ENCODE measurements at places on chromosomes 12 and 14. TPM values are rescaled to one million over a fixed set of nuclear protein-coding genes. Genes with fewer than 3 reads are reported as not detected.
A peak's percentile ranks its signal among the peaks of the same experiment; 100 is the strongest.

GDF3 gene
- total RNA-seq, result not detected

RDH12 gene
- total RNA-seq, result 1.00 TPM

KRT2 gene
- total RNA-seq, result 0.18 TPM

DNA sequence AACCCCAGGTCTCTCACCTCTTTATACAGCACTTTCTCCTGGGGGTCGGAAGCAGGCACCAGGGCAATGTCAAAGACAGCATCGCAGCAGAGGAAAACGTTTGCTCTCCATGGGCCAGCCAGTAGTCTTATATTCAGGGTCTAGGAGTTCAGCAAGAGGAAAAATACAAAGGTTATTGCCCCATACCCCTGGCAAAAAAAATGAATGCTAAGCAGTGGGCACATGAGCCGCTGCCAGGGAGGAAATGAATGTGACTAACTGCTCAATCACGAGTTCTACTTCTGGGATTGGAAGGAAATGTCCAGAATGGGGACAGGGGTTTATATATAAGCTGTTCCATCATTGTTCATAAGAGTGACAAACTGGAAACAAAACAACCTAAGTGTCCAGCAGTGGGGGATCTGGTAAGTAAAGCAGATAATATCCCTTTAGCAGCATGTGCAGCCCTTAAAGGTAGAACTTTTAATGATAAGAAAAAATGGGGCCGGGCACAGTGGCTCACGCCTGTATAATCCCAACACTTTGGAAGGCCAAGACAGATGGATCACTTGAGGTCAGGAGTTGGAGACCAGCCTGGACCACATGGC is 53.8 kb downstream of the PHETA1 start:
- DNase-seq, result no peak

GRCh38 chr12:2248087-2248900 is 195.5 kb downstream of the CACNA1C start:
- no peak for DNase-seq

- no peak for DNase-seq
These were observed 37.0 kb upstream of the FBXO33 start for GRCh38 chr14:39469094-39469710.

- no peak for DNase-seq
These were observed 15.3 kb downstream of the NFKBIA start for GRCh38 chr14:35389315-35389667.

DNA sequence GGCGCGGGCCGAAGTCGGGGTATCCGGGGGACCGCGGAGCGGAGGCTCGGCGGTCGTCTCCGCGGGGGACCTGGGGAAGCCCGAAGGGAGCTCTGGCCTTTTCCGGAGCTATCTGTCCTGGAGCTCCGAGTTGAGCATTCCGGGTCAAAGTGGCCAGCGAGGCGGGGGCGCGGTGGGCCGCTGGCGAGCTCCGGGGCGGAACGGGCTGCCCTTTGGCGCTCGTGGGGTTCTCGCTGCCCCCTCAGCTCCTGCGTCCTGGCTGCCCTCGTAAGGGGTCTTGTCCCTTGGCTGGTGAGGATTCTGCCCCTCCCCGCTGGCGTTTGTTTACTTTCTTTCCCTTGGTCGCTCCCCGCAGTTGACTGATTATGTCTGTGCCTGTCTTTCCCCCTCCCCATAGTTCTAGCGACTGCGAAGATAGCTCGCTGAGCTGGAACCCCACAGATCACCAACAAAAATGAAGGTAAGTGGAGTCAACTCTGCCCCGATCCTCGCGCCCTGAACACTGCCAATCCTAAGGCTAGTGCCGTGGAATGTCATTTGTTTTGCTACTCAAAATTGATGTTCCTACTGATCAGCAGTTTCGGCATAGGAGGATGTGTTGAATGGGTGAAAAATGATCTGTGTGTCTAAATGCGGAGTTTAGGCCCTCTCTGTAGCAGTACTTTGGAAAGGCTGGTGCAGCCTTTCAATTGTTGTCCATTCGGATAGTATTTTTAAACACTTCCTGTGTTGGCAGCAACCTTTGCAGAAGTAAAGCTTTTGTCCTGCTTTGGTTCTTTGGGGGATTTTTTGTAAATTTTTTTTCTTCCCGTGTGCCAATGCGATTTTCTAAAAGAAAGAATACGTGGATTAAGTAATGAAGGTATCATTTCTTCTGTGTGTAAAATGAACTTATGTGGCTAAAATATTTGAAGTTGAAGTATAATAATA is 1.3 kb downstream of the ARID4A start:
- peak; percentile 13 for DNase-seq

GRCh38 chr12:6996040-6996441 is 22.2 kb downstream of the LPCAT3 start:
- DNase-seq, result peak; percentile 87

GRCh38 chr12:57726884-57727757 is 11.4 kb downstream of the AGAP2 start:
- no peak for DNase-seq
